Transverse colon (tissue), 4 donors: ENCODE measurements at places on chromosomes 7 and 10. TPM values are rescaled to one million over a fixed set of nuclear protein-coding genes. Genes with fewer than 3 reads are reported as not detected.

DNA sequence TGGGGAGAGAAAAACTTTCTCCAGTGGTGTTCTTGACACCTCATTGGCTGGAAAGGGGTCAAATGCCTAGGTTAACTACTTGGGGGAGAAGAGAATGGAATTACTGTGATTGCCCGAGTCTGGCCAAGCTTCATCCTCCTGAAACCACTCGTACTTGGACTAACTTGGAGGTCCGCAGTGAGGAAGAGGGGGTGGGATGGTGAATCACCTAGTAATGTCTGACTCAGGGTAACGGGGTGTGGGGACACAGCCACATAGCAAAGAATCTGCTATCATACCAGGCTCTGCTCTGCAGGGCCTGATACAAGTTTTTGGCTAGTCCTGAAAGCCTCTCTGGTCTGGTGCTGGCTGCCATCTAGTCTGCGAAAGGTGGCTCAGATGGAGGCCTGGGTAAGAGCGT, 190.9 kb downstream of the RPS24 start:
- DNase-seq: no peak

EPHA1 gene
- 21.2 TPM for total RNA-seq

GRCh38 chr10:4082861-4083260, 297.9 kb upstream of the KLF6 start:
- DNase-seq: no peak

- DNase-seq: no peak
These were observed 178.3 kb downstream of the DYNC1I1 start for GRCh38 chr7:95950698-95951097.

WEE2 gene
- not detected for total RNA-seq

- DNase-seq: no peak
These were observed 101.8 kb downstream of the IQUB start for GRCh38 chr7:123432601-123433000.

DNA sequence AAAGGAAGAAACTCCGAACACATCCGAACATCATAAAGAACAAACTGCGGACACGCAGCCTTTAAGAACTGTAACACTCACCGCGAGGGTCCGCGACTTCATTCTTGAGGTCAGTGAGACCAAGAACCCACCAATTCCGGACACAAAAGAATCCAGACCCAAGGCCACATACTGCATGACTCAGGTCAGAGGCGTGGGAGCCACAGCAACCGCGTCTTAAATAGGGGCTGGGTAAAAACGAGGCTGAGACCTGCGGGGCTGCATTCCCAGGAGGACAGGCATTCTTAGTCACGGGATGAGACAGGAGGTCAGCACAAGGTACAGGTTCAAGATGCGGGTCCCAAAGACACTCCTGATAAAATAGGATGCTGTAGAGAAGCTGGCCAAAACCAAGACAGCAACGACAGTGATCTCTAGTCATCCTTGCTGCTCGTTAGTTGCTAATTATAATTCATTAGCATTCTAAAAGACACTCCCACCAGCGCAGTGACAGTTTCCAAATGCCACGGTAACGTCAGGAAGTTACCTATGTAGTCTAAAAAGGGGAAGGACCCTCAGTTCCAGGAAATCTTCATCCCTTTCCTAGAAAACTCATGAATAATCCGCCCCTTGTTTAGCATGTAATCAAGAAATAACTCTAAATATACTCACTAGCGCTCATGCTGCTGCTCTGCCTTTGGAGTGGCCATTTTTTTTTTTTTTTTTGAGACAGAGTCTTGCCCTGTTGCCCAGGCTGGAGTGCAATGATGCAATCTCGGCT, 19.3 kb downstream of the AP5Z1 start:
- no peak for DNase-seq

- DNase-seq: no peak
These were observed 80.6 kb downstream of the BEND7 start for GRCh38 chr10:13448216-13448615.

SPDYE8 gene
- not detected for total RNA-seq

DNA sequence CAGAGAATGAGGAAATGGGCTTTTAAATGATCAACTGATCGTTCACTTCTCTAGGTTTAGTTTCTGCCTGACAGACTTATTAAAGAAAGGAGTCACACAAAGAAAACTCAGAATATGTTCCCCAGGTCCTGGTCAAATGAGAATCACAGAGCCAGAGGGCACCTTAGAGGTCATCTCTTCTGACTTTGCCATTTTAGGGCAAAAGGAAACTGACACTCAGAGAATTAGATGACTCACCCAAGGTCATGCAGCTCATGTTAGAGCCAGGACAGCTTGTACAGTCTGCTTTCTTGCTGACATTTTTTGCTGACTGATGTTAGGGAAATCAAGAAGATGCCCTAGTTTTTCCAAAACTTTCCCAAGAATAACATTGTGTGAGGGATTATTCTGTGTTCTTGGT, 312.7 kb upstream of the SP8 start:
- DNase-seq: no peak

LDB3 gene
- total RNA-seq: 2.2 TPM

DNA sequence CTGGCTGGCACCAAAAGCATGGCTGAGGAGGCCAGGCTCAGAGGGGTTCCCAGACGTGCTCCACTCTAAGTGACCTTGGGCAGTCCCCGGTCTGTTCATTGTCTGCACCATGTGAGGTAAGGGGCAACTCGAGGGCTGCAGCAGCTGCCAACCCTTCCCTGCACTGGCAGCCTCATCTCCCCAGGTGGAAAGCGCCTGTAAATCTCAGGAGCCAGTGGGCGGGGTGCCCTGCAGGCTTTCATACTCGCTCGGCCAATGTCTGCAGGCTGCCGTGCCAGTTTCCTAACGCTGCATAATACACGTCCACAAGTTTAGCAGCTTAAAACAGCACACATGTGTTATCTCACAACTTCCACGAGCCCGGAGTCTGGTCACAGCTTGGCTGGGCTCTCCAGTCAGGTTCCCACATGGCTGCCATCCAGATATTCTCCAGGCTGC, 12.6 kb upstream of the GDF10 start:
- no peak for DNase-seq

DNA sequence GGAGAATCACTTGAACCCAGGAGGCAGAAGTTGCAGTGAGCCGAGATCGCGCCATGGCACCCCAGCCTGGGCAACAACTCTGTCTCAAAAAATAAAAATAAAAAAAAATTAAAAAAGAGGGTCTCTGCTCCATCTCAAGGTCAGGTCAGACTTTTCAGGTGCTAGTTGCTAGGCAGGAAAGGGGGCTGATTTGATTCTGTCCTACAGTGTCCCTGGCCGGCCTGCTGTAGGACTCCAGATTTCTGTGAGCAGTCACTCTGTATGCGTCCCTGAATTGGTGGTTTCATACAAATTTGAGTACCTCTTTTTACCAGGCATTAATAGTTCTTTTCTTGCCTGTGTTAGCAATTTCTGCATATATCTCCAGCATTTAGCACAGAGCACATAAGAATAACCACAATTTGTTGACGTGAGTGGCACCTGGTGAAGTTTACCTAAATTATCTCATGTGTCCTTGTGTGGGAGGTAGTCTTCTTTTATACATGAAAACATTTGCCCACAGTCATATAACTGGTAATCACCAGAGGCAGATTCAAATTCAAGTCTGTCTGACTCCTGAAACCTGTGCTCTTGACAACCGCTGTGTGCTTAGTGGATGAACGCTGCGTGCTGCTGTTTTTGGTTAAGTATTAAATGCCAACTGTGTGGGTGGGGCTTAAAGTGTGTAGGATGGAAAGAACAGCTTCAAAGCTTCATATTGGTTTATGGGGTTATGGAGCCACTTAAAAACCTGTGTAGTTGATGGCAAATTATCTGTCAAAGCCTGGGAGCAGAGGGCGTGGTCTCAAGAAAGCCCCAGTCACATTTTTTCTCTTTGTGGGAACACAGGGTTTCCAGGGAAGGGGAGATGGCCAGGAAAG, 3.2 kb upstream of the ZNF775 start:
- peak; percentile 46 for DNase-seq

ZNF655 gene
- total RNA-seq: 178 TPM

HOXA10 gene
- total RNA-seq: 68.9 TPM

MBL2 gene
- total RNA-seq: not detected

- peak; percentile 48 for DNase-seq
These were observed 14.4 kb downstream of the ALKBH4 start for GRCh38 chr7:102450242-102450641.

DNA sequence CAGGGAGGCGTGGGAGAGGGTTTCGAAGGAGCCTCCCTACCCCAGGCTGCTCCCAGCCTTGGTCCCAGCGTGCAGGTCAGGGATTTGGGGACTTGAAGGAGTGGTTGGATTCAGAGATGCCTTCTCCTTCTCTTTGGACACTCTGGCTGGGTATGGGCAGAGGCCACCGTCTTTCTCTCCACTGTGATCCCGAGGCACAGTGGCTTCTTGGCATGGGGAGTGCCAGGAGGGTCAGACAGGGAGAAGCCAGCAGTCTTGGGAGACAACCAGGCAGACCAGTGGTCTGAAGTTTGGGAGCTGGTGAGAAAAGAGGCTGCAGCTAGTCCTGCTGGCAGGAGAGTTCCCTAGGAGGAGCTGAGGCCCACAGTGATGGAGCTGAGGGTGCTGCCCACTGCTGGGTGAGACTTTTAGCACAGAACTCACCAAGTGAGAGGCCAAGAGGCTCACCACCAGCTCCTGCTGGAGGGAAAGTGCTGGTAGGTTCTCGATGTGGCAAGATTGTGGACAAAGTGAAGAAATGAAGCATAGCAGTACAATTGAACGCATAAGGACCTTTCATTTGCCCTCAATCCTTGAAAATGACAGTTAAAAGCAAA, 35.2 kb upstream of the WDFY4 start:
- DNase-seq: no peak

- no peak for DNase-seq
These were observed 113.3 kb downstream of the CPEB3 start for GRCh38 chr10:92177546-92177945.

GRCh38 chr7:145481985-145482384, 634.6 kb upstream of the CNTNAP2 start:
- DNase-seq: no peak

SAMD9L gene
- total RNA-seq: 28.8 TPM

- no peak for DNase-seq
These were observed 8.3 kb upstream of the TMEM168 start for GRCh38 chr7:112798274-112799159.
